ENCODE measurements at places on chromosomes 11 and 22. TPM values are rescaled to one million over a fixed set of nuclear protein-coding genes. Genes with fewer than 3 reads are reported as not detected.

GRCh38 chr11:134343646-134344045 is 11.9 kb downstream of the GLB1L2 start:
- H3K27me3 ChIP-seq = no peaks in the 10 kb centered on the region
- no peak for DNase-seq
- no peak overlapping the region for H3K4me3 ChIP-seq
- no peaks in the 10 kb centered on the region for H3K4me1 ChIP-seq

DNA sequence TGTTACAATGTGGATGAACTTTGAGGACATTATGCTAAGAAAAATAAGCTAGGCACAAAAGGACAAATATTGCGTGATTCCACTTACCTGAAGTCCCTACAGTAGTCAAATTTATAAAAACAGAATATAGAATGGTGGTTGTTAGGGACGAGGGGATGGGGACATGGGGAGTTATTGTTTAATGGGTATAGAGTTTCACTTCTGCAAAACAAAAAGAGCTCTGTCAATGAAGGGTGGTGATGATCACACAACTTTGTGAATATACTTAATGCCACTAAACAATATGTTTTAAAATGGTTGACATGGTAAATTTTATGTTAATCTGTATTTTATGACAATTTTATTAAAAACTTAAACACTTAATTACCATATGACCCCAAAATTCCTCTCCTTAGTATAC is 26.1 kb downstream of the INTS4 start:
- DNase-seq = no peak
- no peak overlapping the region for H3K4me3 ChIP-seq
- peaks cover 13% of the 10 kb centered on the region for H3K36me3 ChIP-seq
- H3K27ac ChIP-seq = no peak overlapping the region

- H3K36me3 ChIP-seq = no peaks in the 10 kb centered on the region
- no peaks in the 10 kb centered on the region for H3K4me1 ChIP-seq
- peaks cover 6% of the 10 kb centered on the region for H3K27me3 ChIP-seq
- no peak overlapping the region for H3K4me3 ChIP-seq
Observed at GRCh38 chr22:32216911-32217310, 12.0 kb upstream of the RFPL2 start.

GRCh38 chr11:72781313-72782080 is 12.3 kb downstream of the STARD10 start:
- DNase-seq = peak; percentile 69
- H3K27ac ChIP-seq = no peak overlapping the region
- no peaks in the 10 kb centered on the region for H3K27me3 ChIP-seq
- H3K36me3 ChIP-seq = no peaks in the 10 kb centered on the region

- no peaks in the 10 kb centered on the region for H3K4me1 ChIP-seq
- no peak overlapping the region for H3K4me3 ChIP-seq
- no peak overlapping the region for H3K27ac ChIP-seq
- no peaks in the 10 kb centered on the region for H3K36me3 ChIP-seq
- no peak for DNase-seq
Observed at GRCh38 chr11:70193411-70194292, 9.4 kb upstream of the FADD start.

DNA sequence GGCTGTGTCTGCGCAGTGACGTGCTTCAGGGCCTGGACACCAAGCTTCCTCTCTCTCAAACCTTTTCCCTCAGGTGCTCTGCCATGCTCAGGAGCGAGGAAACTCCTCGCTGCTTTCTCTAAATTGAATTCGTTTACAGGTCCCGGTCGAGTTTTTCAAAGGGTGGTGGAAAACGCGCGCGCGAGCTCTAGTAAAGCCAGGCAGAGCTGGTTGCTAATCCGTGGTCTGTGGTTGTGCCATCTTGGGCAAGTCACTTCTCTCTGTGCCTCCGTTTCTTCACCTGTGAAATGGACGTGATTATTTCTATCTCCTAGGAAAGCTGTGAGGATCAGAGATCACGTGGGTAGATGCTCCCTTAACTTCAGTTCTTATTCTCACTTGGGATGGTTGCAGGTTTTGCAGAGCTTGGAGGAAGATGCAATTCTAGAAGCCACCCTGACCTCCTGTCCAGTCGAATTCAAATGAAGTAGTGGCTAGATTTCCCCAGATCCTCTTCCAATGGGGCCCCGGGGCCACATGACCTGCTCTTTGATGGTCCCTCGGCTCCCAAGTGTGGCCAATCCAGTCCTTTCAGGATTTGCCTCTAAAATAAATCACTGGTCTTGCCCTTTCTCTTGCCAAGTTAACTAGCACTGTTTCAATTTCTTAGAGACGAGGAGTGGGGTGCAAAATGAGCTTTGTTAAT is 10.5 kb upstream of the ALX4 start:
- no peak for DNase-seq
- H3K4me3 ChIP-seq = no peak overlapping the region
- H3K36me3 ChIP-seq = no peaks in the 10 kb centered on the region
- peaks cover 11% of the 10 kb centered on the region for H3K4me1 ChIP-seq
- H3K27ac ChIP-seq = no peak overlapping the region

GRCh38 chr11:47905358-47906059 is 57.4 kb upstream of the NUP160 start:
- no peaks in the 10 kb centered on the region for H3K36me3 ChIP-seq
- H3K4me3 ChIP-seq = no peak overlapping the region
- H3K27me3 ChIP-seq = no peaks in the 10 kb centered on the region
- H3K27ac ChIP-seq = no peak overlapping the region

The UBQLNL gene
- total RNA-seq = 0.14 TPM

The OR8G5 gene
- not detected for total RNA-seq

The C11orf16 gene
- total RNA-seq = not detected

Data from activated CD4-positive, alpha-beta T cell treated with anti-CD3 and anti-CD28 coated beads for 36 hours (primary cell).